ENCODE measurements at places on chromosomes 5 and 9.

- no peak for DNase-seq
Measured at GRCh38 chr9:29038332-29038731, 1465.1 kb upstream of the C9orf72 start.

- no peak for DNase-seq
Measured at GRCh38 chr5:312845-313244, 8.7 kb upstream of the AHRR start.

DNA sequence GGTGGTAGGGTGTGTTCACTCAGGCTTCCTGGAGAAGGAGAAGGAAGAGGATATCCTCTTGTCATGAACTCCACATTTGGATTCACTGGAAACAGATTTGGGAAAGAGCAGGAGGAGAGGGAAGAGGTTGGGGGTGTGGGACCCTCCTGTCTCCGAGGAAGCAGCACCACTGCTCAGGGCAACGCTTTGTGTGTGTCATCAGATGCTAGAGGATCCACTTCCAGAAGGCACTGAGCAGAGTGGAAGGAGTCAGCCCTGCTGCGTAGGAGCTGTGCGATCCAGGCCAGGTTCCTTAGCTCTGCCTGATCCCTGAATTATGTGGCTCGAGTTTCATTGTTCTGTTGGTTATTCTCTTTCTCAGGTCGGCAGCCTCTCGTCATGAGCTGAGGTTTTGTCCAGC is 37.3 kb upstream of the TJP2 start:
- no peak for DNase-seq

- DNase-seq = no peak
Measured at GRCh38 chr9:13608451-13608850, 329.0 kb upstream of the MPDZ start.

GRCh38 chr9:84750152-84750865 is 80.8 kb downstream of the NTRK2 start:
- DNase-seq = no peak

DNA sequence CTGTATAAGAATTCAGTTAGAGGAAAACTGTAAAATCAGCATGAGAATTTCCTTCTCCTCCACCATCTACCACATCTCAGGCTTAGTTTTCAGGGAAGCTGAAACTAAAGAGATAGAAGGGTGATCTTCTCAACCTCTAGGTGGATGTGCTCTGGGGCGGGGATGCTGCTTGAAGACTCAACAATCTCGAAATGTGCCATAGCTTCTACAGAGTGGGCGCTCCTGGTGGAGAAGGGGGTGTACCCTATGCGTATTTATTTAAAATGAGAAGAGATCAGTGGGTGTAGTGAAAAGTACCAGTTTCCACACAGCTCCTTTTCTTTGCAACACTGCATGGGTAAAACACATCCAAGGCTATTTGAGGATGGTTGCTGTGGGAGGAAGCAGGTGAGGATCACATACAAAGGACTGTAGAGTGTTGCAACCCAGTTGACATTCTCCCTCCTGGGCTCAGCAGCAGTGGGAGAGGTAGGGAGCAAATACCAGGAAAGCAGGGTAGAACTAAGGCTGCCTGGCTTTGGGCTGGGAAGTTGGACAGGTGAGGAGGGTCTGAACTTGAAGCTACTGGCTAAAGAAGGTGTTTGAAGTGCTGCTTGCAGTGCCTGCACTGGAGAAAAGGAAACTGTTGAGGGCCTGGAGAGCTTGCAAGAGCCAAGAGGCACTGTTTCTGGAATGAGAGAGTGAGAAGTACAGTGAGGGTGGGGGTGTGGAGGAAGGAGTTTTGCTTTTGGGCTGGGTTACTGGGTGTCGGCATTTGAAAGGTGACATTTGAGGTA is 73.1 kb downstream of the MAST4 start:
- DNase-seq = no peak

DNA sequence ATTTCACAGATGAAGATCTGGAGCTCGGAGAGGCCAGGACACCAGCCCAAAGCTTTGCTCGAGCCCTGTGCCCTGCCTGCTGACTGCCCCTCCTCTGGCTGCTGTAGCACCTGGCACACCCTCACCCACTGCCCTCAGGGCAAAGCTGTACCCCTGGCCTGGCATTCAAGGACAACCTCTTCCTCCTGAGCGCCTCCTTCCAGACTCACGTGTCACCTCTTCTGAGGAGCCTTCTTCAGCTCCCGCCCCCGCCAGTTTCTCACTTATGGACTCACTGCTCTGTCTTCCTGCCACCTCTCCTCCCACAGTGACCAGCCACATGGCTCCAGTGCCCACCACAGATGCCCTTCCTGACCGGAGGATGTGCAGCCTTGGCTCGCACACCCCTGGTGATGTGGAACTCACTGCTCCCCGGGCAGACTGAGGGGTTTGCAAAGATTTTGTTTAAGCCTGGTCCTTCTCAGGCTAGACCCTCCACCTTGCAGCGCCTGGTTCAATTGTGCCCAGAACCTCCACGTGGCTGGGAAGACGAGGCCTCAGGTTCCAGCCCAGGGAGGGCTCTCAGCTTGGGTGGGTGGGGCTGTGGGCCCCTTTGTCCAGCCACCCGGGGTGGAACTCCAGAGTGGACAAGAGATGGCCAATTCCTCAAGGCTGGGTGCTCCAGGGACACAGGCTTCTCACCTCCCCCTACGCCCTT is 46.6 kb upstream of the PHYKPL start:
- DNase-seq = no peak

- DNase-seq = no peak
Measured at GRCh38 chr9:37862530-37862929, 41.4 kb downstream of the SLC25A51 start.

DNA sequence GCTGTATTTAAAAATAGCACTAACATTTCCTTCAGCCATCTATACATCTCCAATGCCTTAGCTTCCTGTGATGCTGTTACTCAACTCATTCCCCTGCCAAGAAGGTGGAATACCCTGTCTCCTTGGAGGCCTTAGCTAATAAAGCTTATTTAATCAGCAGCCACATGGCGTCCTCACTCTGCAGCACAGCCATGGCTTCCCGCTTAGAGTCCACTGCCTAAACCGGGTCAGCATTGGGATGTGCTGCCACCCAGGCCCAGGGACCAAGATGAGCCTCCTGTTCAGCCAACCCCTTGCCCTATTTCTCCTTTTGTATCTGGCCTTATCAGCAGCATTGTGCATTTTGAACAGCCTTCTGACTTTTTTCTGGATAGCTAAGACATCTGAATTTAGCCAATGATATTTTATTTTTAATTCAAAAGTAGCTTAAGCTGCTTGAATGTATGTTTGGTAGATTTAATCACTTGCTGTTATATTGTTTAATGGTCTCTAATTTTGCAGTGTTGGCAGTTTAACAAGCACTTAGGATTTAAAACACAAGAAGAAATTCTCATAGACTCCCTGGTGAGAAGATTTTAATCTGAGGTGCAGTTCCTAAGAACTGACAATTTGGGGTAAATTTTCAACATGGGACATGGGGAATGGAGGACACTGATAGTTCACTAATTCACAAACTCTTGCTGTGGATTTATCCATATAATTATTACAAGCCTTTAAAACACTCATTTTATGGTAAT is 113.0 kb downstream of the RPS23 start:
- DNase-seq = no peak

DNA sequence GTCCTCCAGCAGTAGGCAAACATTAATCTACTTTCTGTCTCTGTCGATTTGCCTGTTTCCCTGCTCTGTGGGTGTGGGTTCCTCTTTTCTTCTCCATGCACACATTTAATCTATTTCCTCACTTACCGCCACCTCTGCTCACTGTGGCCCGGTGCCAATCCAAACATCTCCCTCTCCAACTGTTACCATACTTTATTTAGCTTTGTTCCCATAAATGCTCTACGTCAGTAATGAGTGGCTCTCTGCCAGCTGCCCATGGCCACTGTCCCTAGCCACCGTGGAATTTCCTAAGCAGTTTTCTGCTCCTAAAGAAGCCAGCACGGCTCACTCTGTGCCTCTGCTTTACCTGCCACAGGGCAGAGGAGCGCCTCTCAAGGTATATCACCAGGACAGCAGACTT is 19.5 kb upstream of the GOLPH3 start:
- peak; percentile 88 for DNase-seq

DNA sequence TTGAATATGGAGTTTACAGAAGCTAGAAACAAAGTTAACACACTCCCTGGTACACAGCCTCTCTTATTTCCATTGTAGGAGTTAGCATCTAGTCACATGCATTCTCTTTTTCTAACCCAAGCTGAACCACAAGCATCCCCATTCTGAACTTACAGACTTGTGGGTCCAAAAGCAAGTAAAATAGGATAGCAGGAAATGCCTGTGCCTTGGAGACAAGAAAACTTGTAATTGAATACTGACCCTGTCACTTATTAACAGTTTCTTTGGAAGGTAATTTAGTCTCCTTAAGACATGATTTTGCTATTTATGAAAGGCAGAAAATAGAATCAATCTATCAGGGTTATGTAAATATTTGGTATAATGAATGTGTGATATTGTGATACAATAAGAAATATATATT is 353.6 kb downstream of the TLE4 start:
- no peak for DNase-seq

DNA sequence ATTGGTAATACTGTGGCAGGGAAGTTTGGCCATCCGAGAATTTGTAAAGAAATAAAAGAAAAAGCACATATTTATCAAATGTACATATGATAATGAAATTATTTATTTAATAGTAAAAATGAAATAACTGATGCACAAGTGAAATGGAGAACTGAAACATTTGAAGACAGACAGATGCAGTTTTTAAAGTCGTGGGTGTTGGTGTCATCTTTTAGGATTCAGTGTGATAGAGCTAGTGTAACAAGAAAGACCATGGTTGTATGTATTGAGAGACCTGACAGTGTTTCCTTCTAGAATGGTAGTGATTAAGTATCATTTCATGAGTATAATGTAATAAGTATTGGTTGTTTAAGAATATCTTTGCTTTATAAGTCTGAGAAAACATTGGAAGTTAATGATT is 2.4 kb downstream of the SEC61B start:
- no peak for DNase-seq

- DNase-seq = no peak
Measured at GRCh38 chr5:83281176-83281575, 190.4 kb upstream of the VCAN start.

DNA sequence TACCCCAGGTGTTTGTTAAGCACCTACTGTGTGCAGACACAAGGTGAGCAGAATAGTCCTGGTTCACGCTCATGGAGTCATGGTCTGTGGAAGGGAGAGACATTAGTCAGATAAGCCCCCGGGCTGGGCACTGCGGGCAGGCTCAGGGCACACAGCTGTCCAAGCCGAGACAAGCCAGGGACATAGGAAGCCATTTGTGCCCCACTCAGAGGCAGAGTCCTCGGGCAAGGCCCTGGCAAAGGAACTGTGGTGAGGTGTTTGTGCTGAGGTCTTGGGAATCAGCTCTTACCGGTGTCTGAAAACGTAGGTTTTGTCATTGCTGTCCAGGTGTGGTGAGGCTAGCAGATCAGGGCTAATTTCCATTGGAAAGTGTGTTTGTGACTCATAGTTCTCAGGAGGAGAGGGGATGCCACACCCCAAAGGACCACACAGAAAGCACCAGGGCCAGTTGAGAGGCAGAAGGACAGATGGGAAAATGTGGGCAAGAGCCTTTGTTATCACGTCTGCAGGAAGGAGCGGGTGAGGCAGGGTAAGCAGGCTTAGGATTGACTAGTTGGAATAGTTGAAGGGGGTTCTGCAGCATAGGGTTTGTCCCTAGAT is 46.1 kb upstream of the NEURL1B start:
- DNase-seq = no peak
